NCI-H774 (cell line): ENCODE measurements at places on chromosomes 2 and 18.

GRCh38 chr18:49819823-49820671 is 6.7 kb upstream of the ACAA2 start:
- DNase-seq = no peak

DNA sequence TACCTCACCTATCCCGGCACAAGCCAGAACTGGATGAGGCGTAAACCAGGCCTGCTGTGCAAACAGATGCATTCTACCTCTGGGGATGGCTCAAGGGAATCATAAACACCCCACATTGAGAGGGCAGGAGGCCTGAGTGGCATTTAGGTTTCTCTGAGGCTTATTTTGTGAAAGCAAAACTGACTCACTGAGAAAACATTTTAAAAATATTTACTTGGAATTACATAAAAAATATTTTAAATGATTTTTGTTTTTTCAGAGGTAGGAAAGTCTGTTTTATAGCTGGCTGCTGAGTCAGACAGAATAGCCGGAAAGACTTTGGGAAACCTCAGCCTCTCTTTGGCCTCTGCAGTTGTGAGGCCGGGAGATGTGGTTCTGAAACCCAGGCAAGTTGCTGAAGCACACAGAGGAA is 244.1 kb downstream of the NCKAP5 start:
- DNase-seq = no peak

DNA sequence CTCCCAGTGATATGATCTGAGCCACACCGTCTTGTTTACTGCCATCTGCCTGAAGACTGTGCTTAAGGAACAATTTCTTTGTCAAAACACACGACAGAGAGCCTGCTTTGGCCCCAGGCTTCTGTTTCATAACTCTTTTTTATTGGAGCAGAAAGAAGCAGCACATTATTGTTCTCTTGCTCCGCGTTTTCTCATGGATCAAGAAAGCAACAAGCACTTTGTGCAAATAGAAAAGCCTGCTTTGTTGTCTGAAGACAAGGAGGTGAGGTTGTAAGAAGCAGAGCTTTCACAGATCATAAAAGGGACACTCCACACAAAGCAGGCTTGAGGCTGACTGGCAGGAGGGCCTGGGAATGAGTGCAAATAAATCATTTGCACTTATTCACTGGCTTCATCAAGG is 118.3 kb upstream of the FAM136A start:
- DNase-seq = no peak

GRCh38 chr2:86038291-86039081 is 67.2 kb downstream of the POLR1A start:
- no peak for DNase-seq

GRCh38 chr2:215441560-215442400 is 5.9 kb upstream of the FN1 start:
- no peak for DNase-seq

GRCh38 chr2:86211033-86211795 is 12.0 kb downstream of the MRPL35 start:
- peak; percentile 8 for DNase-seq

DNA sequence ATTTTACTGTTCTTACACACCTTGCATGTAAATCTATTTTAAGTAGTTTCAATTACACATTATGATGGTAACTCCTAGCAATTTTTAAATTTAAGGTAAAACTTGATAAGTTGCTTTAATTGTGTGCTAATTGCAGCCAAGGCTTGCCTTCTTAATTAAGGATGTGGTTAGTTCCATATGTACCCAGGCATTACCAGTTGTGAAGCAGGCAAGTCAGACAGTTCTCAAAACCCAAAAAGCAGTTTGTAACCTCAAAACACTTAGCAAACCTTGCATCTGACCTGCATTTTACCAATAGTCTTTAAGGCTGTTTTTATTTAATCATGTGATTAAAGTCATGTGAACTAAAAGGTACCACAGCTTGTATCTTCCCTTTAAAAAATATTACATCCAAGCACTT is 1159.4 kb downstream of the DSC3 start:
- no peak for DNase-seq

DNA sequence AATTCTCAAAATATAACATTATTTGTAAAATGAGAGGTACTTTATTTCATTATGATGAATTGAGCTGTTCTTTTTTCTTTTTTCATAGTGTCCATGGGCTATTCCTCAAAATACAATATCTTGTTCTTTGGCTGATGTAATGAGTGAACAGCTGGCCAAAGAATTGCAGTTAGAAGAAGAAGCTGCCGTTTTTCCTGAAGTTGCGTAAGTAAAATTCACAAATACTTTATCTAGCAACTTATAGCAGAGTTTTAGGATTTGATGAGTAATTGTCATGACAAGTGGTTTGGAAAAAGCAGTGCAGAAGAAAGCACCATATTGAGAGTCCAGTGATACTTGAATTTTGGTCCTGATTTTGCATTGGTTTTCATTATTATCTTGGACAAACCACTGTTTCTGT is 9.8 kb downstream of the RIOK3 start:
- DNase-seq = no peak

GRCh38 chr18:78903436-78904178 is 76.0 kb upstream of the SALL3 start:
- DNase-seq = no peak

DNA sequence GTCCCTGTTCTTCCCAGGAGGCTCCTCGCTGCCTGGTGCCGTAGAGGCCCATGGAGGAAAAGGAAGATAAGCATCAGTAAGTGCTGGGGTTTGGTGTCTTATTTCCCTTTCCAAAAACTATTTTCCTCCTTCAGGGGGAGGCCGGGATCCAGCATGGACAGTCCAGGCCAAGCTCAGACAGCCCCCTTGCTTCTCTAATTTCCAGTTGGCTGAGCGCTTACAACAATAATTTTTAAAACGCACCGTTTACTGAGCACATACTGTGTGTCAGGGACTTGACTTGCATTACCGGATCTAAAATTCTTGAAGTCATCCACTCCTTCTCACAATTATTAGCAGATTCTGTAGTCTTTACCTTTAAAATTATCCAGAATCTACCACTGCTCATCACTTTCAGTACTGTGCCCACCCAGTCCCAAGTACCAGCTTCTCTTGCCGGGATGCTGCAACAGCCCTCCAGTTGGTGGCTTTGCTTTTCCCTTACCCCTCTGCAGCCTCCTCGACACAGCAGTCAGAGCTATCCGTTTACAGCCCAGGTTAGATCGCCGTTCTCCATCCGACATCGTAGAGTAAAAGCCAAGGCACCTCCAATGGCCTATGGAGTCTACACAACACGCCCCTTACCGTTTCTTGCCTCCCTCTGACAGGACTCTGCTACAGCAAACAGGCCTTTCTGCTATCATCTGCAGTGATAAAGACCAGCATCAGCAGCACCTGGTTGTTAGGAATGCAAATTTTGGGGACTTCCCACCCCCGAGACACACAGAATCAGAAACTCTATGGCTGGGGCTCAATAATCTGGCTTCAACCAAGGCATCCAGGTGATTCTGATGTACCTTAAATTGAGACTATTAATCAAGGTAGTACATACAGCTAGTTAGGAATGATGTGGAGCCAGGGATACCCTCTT is 75.2 kb upstream of the TSPYL6 start:
- no peak for DNase-seq

GRCh38 chr18:3631887-3632286 is 181.9 kb downstream of the TGIF1 start:
- no peak for DNase-seq

- no peak for DNase-seq
Measured at GRCh38 chr2:132588576-132588975, 81.4 kb downstream of the LYPD1 start.

GRCh38 chr2:144097440-144098225 is 422.3 kb downstream of the ZEB2 start:
- DNase-seq = no peak

- no peak for DNase-seq
Measured at GRCh38 chr2:16407358-16407757, 258.3 kb downstream of the CYRIA start.

GRCh38 chr2:108629417-108629816 is 89.9 kb upstream of the RANBP2 start:
- DNase-seq = no peak

DNA sequence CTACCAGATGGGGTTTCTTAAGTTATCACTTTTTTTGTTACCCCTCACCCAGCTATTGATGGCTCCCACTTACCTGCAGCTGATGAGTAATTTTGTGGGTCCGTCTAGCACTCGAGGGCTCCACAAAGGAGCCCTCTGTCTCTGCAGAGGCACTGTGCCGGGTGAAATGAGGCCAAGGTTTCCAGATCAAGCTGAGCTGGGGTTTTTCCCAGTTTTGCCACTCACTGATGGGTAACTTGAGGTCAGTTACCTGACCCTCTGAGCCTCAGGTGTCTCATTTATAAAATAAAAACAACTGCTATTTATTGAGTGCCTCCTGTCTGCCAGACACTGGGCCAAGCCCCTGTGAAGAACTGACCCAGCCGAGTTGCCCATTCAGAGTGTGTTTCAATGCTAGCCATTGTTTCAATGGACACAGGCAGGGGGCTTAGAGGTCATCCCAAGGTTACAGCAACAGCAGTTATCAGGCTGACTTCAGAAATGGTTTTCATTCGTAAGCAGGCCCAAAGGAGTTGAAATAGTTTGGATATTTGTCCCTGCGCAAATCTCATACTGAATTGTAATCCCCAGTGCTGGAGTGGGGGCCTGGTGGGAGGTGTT is 192.9 kb downstream of the NCK2 start:
- no peak for DNase-seq

DNA sequence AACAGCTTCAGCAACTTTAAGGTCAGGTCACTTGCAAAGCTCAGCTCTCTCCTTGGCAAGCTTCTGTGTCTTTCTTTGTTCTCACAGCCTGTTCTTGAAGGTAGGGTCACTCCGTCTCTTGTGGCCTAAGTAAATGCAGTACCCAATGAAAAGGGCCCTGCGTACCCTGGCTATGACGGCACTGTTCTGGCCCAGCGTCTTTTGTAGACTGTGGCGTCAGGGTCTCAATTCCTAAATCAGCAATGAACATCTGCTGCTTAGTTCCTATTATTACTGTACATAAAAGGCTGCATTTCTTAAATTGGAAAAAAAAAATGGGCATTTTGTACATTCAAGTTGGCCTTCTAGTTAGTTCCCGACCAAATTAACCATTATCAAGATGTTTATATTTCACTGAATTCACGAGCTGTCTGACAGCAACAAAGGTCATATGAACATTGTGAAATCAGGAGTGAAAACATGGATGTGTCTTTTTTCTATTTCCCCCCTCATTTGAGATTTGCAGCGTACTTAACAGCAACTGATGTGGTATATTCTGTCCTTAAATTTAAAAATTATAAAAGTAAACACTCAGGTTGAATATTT is 17.0 kb upstream of the MTCL1 start:
- DNase-seq = no peak

DNA sequence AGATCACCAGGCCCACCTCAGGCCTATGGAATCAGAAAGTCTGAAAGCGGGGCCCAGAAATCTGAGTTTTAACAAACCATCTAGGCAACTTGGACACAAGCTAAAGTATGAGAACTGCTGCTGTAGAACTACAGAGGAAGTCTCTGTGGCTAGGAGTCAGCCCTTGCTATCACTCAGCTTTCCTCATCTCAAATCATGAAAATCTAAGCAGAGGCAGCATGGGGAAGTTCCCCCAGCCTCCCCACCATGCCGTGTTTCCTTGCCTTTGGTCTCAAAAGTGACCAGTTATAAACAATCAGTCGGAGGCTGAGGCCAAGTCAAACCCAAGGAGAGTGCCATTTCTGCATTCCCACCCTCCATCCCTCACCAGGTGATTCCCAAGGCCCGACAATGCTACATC is 404.7 kb downstream of the BCL11A start:
- DNase-seq = no peak

GRCh38 chr2:71360434-71360975 is 28.9 kb downstream of the ZNF638 start:
- no peak for DNase-seq

GRCh38 chr2:61707984-61708852 is 145.6 kb downstream of the FAM161A start:
- peak; percentile 82 for DNase-seq

GRCh38 chr2:174174741-174175140 is 73.6 kb downstream of the OLA1 start:
- no peak for DNase-seq

GRCh38 chr2:239124152-239124899 is 276.4 kb downstream of the TWIST2 start:
- DNase-seq = no peak

GRCh38 chr2:157895531-157895930 is 19.4 kb upstream of the ACVR1 start:
- no peak for DNase-seq

DNA sequence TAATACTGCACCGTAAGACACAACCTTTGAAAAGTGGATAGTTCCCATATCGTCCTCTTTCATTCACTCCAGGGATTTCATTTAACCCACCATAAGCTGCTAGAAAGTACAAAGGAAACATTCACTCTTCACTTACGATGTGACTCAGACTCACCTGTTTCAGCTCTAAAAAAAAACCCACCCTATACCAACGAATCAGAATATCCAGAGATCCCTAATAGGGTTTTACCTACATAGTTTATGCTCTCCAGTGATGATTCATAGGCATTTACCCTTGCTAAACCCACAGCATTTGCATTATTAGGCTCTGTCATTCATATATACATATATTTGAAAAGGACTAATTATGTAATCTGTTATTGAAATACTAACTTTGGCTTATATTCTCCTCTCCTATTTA is 60.2 kb downstream of the PRPF40A start:
- no peak for DNase-seq

GRCh38 chr2:31002537-31003150 is 135.6 kb downstream of the GALNT14 start:
- DNase-seq = no peak

GRCh38 chr2:21427606-21428005 is 303.8 kb downstream of the TDRD15 start:
- DNase-seq = no peak

DNA sequence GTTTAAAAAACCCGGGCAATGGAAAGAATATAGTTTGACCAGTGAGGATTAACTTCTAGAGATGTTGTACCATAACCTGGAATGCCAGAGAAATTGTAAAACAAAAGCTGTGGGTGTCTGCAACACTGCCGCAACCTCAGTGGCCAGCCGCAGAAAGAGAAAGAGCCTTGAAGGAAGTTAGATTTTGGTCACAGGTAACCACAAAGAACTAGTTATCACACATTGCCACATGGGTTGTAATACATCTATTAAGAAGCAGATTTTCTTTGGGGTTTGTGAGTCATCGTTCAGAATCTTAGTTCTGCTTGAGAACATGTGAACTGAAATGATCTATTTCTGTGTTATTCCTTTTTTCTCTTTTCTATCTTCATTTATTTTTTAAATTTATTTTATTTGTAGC is 222.9 kb upstream of the AGAP1 start:
- DNase-seq = no peak

DNA sequence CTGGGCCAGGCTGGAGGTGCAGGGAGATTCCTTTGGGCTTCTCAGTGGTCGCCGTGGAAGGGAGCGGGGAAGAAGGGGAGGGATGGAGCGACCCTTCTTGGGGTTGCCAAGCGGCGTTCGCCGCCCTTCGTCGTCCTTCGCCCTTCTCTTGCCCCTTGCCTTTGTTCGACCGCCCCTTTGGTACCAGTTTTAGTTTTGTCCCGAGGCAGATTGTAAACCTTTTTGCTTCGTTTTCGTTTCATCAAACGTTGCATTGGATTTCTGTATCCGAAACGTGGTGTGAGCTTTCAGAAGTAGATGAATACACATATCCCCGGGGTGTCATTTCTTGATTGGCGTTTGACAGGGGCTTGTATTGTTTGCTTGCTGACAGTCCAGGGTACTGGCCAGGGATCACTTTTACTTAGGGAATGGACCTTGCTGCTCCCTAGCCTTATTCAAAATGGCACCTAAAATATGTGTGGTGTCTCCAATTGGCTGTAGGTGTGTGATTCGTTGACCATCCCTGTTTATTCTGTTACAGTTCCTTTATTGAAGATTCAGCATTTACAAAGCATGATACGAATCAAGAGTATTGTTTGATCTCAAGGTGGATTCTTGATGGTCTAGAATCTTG is 788 bp downstream of the USP14 start:
- DNase-seq = no peak
